ENCODE measurements at places on chromosomes 6 and 20.

DNA sequence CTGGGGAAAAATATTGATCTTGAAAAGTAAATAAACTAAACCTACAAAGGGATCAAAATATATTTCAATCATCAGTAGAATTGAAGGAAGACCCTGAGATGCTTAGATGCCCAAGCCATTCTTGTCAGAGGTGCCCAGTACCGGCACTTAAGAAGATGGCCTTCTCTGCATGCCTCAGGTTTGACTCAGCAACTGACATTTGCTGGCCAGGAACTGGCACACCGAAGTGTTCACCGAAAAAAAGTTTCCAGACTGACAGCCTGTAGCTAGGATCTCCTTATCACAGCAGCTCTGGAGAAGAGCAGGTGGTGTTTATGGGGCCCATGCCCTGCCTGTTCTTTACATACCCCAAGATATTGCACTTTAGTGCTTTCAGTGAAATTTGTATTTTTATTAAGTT is 203.2 kb downstream of the MOXD1 start:
- DNase-seq: no peak

- DNase-seq: no peak
Observed at GRCh38 chr6:112906726-112907125, 559.6 kb downstream of the RFPL4B start.

DNA sequence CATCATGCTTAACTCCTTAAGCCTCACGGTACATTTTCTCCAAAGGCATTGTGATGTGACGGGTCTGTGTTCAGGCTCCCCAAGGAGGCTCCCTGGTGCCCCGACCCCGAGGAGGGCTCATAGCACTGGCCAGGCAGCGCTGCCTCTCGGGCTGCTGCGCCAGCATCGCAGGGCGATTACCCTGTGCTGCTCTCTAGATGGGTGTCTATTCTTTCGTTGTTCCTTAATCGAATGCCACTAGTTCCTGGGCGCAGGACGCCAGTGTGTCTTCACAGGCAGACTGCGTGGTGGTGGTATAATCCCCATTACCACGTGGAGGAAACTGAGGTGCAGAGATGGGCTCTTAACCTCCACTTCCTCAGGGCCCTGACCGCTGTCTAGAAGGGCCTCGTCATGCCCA is 267.4 kb downstream of the CDH4 start:
- DNase-seq: no peak

DNA sequence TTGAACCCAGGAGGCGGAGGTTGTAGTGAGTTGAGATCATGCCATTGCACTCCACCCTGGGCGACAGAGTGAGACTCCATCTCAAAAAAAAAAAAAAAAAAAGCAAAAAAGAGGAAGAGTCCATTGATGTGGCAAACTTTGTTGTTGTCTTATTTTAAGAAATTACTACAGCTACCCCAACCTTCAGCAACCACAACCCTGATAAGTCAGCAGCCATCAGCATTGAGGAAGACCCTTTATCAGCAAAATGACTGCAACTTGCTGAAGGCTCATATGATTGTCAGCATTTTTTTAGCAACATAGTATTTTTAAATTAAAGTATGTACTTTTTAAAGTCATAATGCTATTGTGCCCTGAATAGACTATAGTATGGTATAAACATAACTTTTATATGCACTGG is 48.8 kb downstream of the ZFP64 start:
- DNase-seq: no peak

DNA sequence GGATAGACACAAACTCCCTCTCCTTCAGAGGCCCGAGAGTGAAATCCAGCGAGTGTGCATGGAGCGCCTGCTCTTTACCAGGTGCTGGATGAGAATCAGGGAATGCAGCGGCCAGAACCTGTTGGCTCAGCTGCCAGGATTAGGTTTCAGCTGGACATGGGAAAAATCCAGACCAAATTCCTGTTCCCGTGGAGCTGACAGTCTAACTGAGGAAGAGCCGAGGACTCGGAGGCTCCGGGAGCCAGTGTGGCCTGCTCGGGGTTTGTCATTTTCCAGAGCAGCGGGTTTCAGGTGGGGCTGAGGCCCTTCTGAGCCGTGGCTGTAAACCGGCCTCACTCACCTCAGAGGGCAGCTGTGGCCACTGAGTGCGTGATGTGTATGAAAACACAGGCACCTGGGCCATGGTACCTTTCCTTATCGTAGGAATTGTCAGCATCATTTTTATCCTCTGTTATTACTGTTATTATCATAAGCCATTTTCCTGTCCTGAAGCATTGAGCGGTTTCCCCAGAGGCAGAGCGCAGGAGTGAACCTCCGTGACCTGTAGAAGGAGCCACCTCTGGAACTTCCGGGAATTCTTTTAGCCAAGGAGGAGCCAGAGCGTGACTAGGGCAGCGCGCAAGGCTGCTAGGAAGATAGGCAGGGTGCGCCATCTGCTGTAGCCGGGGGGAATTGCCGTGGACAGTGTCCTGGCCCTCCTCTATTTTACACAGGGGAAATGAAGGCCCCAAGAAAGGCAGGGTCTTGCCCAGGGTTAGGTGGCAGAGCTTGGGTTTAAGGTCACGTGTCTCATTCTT is 27.3 kb downstream of the PKIG start:
- peak; percentile 91 for DNase-seq

DNA sequence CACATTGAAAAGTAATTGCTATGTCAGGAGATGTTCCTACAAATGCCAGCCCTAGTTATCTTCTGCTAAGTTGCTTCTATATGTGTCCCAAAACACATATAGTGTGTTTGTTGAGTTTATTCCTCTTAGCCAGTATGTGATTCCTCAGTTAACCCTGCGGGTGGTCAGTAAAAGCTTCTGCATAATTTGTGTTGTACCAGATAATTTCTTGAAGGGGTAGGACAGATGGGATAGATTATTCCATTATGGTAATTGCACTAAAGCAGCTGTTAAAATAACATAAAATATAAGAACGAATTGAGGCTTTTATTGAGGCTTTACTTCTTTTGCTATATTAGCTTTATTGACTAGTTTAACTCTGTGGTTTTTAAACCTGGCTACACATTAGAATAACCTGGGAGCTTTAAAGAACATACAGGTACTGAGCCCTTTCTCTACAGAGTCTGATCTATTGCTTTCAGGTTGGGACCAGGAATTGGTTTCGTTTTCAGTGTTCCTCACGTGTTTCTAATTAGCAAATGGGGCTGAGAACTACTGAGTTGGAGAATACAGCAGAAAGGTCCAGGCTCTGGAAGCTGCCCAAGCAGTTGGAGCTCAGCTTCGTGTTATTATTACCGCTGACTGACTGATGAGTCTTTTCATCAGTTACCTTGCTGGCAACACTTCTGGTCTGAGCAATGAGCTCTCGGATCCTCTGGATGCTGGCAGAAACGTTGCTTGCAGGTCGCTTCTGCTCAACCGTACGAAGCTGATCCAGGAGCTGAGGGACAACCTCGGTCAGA is 56.9 kb downstream of the FAM229B start:
- DNase-seq: no peak

GRCh38 chr20:50073500-50073899 is 39.5 kb downstream of the UBE2V1 start:
- DNase-seq: no peak

GRCh38 chr6:138402838-138403187 is 1.2 kb upstream of the HEBP2 start:
- DNase-seq: no peak

DNA sequence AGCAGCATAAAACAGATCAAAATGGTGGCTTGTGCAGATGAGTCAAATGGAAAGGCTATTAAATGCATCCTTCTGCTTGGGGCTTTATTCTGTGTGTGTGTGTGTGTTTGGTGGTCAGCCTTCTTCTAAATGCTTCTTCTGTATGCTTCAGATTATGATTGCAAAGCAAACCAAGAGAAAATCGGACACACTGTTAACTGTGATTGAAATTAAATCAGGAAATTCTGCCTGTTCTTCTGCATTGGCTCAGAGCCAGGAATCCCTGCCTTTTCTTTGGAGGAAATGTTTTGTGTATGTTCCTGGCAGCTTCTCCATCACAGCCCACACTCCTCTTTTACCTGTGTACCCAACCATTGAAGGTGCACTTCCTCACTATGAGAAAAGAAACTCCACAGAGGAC is 22.3 kb upstream of the PDE10A start:
- DNase-seq: no peak

DNA sequence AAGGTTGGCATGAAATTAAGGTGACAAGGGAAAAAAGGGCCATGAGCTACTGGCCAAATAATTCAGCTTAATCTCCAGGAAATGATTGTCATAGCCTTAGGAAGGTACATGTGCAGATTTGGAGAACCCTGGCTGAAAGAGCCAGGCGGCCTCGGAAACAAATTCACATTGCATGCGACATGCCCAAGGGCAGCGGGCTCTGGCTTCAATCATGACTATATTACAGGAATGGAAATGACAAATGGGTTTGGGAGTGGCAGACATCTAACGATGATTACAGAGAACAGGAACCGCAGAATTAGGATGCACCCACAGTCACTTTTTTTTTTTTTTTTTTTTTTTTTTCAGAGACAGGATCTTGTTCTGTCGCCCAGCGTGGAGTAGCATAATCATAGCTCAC is 112.4 kb upstream of the SALL4 start:
- no peak for DNase-seq

GRCh38 chr20:23257848-23258746 is 92.5 kb upstream of the NXT1 start:
- no peak for DNase-seq

DNA sequence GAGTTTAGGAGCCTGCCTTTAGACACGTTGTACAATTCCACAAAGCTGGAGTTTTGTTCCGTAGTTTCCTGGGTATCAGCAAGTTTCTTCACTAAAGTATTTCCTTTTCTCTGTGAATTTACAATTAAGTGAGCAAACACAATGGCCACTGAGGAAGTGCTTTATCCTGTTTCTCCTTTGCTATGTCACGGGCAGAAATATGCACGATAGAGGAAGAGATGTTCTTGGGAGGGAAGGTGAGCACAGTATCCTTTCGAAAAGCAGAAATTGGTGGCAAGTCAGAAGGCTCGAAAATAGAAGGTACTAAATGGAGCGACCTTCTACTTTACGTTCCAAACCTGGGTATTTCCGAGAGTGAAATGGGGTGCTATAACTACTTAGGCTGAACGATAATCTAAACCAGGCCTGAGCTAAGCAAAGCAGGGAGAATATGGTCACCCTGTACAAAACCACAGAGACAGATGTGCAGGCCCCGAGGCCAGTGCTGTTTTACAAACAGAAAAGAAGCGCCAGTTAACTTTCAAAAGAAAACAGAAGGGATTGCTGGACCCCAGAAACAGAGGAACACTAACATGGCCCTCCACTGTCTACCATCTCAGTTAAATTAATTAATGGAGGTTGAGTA is 259.6 kb downstream of the TBC1D7 start:
- DNase-seq: no peak

DNA sequence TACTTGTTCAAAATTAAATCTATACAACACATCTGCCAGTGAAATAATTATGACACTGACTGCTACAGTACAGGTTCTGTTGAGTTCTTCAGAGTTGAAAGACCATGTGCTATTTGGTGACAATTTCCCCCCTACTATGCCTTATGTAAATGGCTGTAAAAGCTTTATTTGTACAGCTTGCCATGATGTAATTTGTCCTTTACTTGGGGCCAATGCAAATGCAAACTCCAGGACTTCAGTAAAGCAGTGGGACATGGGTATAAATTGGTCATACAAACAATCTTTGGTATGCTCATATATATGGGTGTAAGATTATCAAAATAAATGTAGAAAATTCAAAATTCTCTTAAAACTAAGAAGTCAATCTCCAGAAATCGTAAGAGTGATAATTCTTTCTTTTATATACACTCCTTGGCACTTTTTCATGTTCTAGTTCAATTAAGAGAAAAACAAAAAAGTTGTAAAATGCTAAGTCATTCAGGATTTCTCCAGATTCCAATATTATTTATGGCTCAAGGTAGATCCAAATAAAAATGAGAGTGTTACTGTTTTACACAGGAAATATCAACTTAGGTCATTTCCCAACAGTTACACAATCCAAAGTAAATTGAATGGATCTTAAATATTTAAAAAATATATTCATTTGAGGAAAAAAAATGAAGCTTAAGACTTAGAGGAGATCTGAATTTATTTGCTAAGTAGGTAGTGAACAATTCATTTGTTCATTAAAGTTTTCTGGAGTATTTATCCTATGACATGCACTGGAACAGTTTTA is 1310.5 kb upstream of the CITED2 start:
- DNase-seq: no peak

DNA sequence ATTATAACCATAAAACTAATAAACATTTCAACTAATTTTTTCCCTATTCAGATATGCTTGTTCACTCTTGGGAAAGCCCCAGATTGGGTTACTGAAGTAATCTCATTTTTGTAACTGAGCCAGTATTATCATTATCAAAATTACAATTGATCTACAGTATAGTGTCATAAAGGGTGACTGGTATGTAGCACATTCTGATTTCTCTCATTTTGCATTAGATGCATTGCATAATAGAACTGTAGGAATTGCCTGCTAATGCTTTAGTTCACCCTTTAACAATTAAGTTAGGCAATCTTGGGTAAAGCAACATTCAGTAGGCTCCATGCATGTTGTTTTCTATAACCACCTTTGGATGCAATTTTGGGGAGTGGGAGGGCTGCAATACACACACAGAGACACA is 150.8 kb upstream of the FLRT3 start:
- DNase-seq: no peak

DNA sequence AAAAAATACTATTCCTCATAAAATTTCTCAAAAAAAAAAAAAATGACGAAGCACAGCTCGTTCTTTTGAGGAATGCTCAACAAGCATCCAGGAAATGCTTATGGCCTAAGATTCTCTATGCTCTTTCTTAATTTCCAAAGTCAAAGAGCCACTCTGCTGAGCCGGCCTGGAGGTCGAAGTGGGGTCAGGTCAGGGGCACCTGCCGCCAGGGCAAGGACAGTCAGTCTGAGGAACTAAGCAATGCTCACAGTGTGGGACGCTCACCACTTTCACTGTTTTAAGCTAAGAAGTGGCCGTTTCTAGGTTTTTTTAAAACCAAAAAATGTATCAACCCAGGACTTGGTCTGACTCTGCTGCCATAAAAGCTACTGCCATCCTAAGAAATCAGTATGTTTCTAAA is 17.3 kb downstream of the YTHDF1 start:
- no peak for DNase-seq

DNA sequence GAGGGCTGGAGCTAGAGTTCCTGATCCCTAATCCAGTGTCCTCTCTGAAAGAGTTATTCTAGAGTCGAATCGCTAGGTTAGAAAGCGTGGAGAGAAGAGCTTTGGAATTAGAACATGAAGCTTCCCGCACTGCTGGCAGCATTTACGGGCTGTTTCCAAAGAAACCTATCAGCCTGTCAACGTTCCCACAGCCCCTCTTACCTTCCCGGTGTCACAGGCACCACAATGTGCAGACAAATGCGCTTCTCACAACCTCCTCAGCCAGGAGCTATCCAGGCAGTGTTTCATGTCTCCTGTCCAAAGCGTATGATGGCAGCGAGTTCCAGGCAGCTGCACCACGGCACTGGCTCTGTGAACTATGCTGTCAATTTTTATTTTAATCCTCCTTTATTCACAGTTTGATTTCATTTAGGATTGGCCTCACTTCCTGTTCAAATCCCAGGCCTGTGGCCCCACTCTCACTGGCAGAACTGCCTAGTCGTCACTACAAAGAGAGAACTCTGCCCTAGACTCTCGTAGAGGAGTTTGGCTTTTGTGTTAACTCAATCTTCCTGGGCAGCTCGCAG is 322.8 kb upstream of the SOX4 start:
- DNase-seq: no peak

Data from activated naive CD8-positive, alpha-beta T cell treated with anti-CD3 and anti-CD28 coated beads, Interleukin-2, amount 50 U/mL, for 24 hours (primary cell).